ENCODE measurements at places on chromosomes 6 and 20. TPM values are rescaled to one million over a fixed set of nuclear protein-coding genes. Genes with fewer than 3 reads are reported as not detected.
A peak's percentile ranks its signal among the peaks of the same experiment; 100 is the strongest.

Gene ENPP3
- total RNA-seq: not detected

Gene JPH2
- 129 TPM for total RNA-seq

Gene STK38
- total RNA-seq: 21.2 TPM

Gene IPCEF1
- total RNA-seq: 4.1 TPM

Gene LTB
- 0.96 TPM for total RNA-seq

DNA sequence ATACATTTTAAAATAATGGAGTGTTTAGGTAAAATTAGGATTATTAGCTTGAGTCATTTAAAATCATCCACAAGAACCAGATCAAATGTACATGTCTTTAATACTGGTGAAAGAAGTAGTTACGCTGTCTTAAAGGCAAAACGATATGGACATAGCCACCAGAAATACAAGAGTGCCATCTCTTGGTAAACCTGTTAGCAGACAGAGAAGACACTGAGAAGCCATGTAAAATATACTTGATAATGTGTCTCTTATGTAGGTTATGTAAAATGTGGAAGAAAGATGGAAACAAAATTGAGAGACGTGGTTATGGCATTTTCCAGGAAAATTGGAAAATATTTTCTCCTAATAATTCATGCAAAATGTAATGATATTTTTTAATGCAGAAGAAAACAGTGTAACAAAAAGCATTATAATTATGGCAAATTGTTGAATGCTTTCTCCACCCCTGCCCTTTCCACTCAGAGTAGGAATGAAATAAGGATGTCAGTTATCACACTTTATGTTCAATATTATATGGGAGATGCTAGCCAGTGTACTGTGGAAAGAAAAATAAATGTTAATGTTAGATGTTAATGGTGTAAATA lies 12.2 kb upstream of the SLC17A2 start:
- peak; percentile 44 for DNase-seq

DNA sequence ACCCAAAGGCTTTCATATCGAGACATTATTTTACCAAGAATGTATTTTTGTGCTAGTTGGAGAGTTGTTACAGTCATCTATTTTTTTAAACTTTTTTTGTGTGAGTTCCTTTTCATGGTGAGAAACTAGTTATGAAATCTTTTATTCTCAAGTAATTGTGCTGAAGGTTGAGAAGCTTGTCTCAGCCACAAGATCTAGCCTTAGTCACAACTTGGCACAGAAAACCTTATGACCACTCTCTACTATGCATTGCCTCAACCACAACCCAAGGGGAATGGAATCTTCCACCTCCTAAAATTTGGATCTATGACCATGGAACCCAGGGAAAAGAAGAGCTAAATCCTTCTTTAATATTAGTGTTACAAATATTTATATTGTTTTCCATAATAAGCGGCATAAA lies 58.5 kb downstream of the HS3ST5 start:
- DNase-seq: no peak

- no peak for DNase-seq
These were observed 29.1 kb downstream of the DDX27 start for GRCh38 chr20:49248301-49248700.

DNA sequence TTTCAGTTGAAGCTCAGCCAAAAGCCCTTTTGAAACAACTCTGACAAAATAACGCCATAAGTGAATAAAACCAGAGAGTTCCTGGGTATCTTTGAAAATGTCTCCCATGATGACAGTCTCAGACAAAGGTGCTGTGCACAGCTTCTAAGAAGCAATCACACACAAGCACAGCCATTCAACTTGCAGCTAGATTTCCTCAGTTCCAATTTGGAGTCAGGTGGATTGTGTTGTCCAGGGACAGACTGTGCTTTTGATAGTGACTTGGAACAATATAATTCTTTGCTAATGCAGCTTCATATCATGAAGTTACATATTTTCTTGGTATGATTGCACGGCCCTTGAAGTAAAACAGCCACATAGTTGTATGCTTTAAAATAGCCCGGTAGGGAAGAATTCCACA lies 105.6 kb downstream of the FARS2 start:
- DNase-seq: no peak

GRCh38 chr20:61886721-61887595 lies 178.7 kb downstream of the TAF4 start:
- peak; percentile 15 for DNase-seq

- DNase-seq: no peak
These were observed 67.3 kb downstream of the PDSS2 start for GRCh38 chr6:107392069-107392468.

DNA sequence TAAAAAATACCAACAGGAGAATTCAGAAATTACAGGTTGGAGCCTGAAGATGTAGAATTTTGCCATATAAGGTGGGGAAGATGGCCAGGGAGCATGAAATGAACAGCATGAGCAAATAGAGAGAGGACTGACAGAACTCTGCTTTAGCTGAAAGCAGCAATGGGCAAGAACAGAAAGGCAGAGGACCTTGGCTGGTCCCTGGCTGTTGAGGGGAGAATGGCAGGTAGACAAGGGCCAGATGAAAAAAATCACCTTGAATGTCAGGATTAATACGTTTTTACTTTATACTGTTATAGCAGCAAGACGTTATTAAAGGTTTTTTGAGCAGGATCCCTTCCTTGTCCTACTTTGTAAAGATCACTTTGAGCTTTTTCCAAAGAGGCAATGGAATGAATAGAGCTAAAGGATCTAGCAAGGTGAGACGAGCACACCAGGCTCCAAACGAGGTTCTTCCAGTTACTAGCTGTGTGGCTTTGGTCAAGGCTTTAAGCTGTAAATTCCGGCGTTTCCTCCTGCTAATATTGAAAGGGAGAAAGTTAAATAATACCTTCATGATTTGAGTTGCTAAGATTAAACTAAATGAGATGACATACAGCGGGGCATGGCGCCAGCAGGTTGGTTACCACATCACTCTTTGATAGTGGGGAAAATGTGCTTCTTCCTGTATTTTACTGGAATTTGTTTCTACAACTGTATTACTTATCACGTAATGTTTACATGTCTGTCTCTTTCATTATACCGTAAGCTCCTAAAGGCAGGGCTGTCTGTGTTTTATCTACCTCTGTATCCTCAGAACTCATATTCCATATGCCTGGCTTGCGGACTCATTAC lies 776 bp downstream of the PPIL1 start:
- no peak for DNase-seq

- peak; percentile 26 for DNase-seq
These were observed 302.9 kb downstream of the CLIC5 start for GRCh38 chr6:45712786-45713185.

- DNase-seq: no peak
These were observed 118.7 kb downstream of the TBX18 start for GRCh38 chr6:84645563-84646266.

DNA sequence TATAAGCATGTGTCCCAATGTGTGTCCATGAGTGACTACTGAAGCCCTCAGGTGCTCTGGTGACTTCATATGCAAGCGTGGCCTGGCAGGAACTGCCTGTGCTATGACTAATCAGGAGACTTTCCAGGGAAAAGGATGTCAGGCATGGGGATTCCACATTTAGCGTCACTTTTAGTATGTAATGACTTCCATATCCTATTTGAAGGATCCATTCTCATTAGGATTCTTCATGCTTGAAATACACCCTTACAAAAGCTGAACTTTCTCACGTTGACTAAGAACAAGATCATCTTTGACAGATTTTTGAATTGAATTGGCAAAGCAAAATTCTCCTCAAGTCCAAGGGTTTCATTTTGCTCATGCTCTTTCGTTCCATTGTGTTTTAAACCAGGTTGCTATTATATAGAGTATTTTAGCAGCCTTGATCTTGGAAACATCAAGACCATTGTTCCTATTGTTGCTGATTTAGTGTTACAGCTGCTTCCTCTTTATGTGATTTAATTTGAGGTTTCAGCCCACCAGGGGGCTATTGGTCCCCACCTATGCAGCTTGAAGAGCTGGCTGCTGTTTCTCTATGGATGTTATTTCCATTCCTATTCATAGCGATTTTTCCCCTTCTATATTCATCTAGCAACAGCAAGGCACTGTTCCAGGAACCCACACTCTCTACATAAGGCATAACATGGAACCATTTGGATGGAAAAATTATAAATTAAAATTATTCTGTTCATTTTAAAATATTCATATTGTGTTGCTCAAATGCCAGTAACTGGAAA lies 418.6 kb downstream of the CDKAL1 start:
- DNase-seq: no peak

DNA sequence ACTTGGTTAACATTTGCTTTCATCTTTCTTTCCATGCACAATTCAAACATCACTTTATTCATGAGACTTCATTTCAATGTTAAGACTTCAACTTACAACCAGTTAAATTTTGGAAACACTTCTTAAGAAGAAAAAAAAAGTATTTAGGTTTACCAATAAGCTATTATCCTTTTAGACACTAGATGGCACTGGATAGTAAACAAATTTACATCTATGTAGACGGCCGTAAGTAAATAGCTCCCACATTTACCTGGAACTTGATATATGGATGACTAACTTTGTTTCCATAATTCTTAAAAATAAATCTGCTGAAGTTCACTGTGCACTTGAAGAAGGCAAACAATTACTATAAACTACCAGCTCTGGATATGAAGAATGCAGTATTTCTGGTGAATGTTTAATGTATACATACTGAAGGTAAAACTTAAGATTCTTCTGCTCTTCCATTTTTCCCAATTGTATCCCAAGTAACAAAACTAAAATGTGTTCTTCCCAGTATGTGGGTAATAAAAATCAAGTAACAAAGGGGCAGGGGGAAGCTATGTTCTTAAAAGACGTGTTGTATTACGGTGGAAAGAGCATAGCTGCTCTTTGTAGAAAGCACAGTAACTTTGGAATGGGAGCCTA lies 130.6 kb upstream of the C6orf118 start:
- DNase-seq: peak; percentile 67

DNA sequence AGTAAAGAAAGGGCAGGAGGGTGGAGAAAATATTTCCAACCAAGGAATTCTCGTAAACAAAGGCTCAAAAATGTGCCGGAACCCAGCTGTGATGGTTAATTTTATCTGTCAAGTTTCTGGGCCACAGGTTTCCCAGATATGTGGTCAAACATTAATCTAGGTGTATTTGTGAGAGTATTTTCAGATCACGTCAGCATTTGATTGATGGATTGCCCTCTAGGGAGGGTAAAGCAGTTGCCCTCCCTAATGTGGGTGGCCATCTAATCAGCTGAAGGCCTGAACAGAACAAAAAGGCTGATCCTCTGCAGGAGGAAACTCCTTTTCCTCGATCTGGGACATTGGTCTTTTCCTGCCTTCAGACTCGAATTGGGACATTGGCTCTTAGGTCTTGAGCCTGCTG lies 298.7 kb upstream of the TCF21 start:
- no peak for DNase-seq

GRCh38 chr6:36028088-36028876 lies 674 bp downstream of the MAPK14 start:
- DNase-seq: peak; percentile 50

DNA sequence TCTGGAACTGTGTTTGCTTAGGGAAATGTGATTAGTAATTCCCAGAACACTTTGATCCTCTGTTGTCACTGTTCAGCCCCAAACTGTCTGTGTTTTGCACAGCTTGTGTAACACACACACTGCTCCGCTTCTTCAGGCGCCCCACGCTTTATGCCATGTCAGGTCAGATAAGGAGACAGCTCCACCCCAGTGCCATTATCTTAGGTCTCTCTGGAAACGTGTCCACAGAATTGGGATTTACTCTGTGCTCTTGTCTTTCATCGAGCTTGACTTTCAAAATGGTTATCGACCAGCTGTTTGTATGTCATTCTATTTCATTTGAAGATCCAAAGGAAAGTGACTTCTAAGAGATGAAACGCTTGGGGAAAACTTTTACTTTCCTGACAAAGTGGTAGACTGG lies 106.4 kb upstream of the SSTR4 start:
- DNase-seq: no peak

DNA sequence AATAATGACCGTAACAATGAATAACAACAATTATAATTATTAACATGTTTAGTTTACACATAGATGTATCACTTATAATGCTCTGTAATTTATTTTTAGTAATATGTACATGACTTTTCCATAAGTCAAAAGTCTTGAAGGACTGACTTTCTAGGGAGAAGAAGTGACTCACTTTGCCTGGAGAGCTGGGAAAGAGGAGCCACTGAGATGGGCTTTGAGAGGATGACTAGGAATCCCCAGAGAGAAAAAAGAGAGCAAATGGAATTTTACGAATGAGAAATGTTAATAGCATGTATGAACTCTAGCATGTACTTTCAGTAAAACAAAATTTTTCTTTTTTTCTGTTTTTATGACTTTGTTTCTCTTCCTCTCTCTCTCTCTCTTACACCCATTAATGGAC lies 67.8 kb upstream of the RALY start:
- peak; percentile 26 for DNase-seq

- DNase-seq: no peak
These were observed 16.7 kb upstream of the NCOA6 start for GRCh38 chr20:34842143-34842542.

DNA sequence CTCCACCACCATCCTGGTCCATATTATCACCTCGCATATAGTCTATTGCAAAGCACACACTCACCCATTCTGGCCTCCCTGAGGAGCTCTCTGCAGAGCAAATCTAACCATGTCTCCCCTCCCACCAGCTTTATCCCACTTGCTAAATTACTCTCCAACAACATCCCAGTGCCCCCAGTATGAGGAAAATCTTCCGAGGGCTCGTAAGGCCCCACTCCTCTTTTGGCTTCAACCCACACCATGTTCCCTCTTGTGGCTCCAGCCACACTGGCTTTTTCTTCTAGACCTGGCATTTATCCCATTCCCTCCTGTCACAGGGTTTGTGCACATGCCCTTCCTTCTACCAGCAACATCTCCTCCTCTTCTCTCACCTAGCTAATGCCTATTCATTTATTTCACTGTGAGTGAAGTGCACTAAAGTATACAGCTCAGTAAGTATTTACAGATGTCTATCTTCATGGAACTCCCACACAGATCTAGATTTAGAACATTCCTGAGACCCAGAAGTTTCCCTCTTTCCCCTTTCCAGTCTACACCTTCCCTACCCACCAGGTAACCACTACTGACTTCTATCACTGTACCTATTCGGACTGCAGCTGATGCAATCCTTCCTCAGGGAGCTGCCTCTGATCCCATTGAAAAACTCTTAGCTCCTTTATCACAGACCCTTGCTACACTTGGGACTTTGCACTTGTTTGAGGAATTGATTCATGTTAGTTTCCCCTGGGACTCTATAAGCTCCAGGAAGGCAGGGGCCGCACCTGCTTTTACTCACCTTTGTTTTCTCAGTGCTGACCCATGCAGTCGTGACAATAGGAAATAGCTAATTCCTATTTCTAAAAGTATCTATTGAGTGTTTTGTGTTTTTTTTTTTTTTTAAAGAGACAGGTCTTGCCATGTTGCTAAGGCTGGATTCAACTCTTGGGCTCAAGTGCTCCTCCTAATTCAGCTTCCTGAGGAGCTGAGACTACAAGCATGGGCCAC lies 15.5 kb downstream of the MRPL14 start:
- no peak for DNase-seq

- no peak for DNase-seq
These were observed 13.7 kb upstream of the MRAP2 start for GRCh38 chr6:84019842-84020211.

GRCh38 chr20:50405235-50405914 lies 104.8 kb upstream of the PTPN1 start:
- no peak for DNase-seq

- no peak for DNase-seq
These were observed 91.3 kb upstream of the TNFAIP3 start for GRCh38 chr6:137775720-137776119.

Measured in umbilical cord (tissue), 2 donors.